ENCODE measurements at places on chromosomes 1 and 21. TPM values are rescaled to one million over a fixed set of nuclear protein-coding genes. Genes with fewer than 3 reads are reported as not detected.

GRCh38 chr1:203327684-203328457 lies 22.6 kb downstream of the BTG2 start:
- DNase-seq, result peak; percentile 80

DNA sequence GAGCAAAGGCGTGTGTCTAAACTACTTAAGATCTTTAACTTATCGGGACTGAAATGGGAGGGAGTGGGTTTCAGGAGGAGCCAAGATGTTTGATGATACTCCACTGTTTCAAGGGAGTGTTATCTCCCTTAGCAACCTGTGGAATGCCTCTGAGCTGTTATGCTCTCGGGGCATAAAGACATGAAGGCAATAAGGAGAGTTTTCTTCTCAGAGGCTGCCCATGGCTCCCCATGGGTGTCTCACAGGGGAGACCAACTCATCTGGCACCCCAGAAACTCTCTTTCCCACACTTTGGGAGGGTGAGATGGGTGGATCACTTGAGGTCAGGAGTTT lies 130.0 kb downstream of the LIPI start:
- DNase-seq, result no peak

DNA sequence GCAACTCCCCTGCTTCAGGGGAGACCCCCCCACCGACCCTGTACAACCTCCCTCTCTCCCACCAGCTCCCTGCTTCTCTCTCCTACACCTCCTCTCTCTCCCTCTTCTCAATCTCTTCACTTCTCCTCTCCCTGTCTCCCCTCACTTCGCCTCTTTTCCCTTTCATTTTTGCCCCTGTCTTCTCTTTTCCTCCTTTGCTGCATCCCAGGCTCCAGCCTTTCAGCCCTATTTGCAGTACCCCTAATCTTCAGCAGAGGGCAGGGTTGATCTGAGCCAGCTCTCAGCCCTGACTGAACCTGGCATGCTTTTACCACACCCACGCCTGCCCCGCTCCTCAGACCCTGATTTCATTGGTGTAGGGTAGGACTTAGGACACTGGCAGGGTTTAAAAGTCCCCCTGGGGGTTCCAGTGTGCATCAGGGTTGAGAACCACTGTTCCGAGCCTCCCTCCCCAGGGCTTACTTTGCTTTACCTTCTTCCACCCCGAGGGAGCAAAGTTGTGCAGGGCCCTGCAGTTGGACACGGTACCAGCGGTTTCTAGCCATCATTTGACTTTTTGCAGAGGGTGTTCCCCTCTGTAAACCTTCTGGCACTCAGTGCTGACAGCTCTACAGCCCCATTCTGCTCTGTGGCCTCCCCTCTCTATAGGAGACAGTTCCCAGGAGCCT lies 67.3 kb upstream of the CNTN2 start:
- peak; percentile 56 for DNase-seq

DNA sequence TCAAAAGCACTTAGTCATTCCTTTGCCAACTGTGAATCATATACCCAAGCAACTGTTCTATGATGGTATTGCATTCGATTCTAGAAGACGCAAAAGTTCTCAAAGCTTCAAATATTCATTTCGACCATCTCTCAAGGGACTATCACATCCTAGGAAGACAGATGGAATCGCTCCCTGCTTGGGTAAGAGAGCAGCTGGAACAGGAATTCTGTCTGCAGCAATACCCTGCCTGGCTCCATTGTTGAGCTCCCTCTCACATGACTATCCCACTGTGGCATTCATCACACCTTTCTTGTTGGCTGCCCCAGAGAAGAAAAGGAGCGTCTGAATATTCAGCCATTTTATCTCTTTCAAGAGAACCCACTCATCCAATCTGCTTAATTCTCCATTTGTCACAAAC lies 397.7 kb downstream of the NTNG1 start:
- DNase-seq, result no peak

- DNase-seq, result no peak
These were observed 1.1 kb downstream of the TFAP2E start for GRCh38 chr1:35574125-35574654.

GRCh38 chr21:32529679-32530078 lies 55.6 kb downstream of the TCP10L start:
- DNase-seq, result no peak

- no peak for DNase-seq
These were observed 27.5 kb downstream of the KCND3 start for GRCh38 chr1:111961773-111962565.

- no peak for DNase-seq
These were observed 38.5 kb downstream of the CHD5 start for GRCh38 chr1:6141592-6141991.

- DNase-seq, result no peak
These were observed 395 bp downstream of the SLC9A1 start for GRCh38 chr1:27154469-27154990.

DNA sequence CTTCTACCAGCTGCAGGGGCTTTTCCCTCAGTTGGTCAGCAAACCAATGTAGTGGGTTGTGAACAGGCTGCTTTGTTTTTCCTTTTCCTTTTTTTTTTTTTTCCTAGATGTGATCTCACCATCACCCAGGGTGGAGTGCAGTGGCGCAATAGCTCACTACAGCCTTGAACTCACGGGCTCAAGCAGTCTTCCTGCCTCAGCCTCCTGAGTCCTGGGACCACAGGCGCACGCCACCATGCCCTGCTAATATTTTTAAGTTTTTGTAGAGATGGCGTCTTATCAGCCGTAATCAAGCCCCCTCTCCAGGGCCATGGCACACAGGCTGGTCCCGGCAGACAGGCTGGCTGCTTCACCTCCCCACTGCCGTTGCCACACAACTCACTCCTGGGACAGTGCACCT lies 3.4 kb upstream of the TRIM11 start:
- DNase-seq, result no peak

DNA sequence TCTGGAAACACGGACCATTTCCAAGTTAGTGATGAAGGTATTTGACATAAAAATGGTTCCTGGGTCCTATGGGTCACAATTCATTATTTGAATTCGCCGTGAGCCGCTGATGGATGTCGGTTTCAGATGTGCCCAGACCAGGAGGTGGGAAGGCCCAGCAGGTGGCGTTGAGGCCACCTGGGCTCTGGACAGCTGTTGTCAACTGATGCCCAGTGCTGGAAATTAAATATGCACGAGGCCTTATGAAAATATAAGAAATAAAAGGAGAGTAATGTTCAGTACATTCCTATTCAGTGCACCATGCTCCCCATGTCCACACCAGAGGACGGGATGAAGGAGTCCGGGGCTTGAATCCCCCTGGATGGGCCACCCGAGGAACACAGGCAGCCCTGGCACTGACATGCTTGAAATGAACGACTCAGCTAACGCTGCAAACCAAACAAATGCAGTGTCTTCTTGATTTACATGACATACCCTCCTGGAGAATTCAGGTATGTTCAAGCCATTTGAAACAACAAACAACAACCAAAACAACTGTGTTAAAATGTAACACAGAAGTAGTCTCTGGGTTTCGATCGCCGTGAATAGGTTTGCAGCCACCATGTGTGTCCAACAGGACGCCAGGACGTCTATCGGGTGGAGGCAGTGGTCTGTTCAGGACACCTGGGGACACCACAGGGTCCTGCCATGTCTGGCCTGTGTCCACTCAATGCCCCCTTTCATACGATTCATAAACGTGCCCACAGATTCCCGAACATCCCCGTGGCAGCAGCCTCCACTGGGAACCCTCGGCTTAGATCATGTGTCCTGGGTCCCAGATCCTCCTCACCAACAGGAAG lies 6.1 kb downstream of the TFF3 start:
- DNase-seq, result no peak

GRCh38 chr1:71081697-71082080 lies 854 bp upstream of the ZRANB2 start:
- no peak for DNase-seq

GRCh38 chr1:21435646-21436487 lies 4.1 kb upstream of the NBPF3 start:
- DNase-seq, result no peak

DNA sequence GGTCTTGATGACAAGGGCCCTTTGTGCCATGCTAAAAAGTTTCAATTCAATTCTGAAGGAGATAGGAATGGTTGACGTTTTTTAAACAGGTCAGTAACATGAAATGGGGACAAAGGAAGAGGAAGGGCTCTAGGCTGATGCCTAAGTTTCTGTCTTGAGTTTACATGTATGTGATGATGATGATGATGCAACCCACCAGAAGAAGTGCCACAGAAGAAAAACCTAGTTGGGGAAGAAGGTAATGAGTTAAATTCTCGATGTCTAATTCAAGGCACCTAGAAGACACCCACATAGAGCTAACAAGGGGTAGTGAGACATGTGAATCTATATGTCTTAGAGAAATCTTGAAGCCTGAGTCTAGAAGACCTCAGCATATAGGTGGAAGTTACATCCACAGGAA lies 44.4 kb upstream of the ATP1A1 start:
- DNase-seq, result no peak

GRCh38 chr1:74697832-74698231 lies 24.2 kb upstream of the ERICH3 start:
- DNase-seq, result no peak

GRCh38 chr1:92365378-92366039 lies 66.7 kb downstream of the RPAP2 start:
- DNase-seq, result no peak

- no peak for DNase-seq
These were observed 29.9 kb downstream of the GIPC2 start for GRCh38 chr1:78075621-78076020.

DNA sequence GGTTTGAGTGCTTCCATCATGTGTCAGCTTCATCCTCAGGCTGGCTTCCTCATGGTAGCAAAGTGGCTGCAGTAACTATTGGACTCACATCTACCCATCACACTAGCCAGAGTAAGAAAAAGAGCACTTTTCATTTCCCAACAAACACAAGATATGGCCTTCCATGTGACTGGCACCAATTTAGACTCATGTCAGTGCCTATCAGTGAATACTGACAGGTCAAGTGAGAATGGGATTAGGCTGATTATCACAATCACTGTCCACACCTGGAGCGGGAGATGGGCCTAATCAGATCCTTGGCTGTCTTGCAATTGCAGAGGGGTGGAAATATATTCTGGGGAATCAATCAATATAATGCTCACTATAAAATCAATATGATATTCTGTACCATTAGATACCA lies 2.9 kb upstream of the RABGAP1L start:
- no peak for DNase-seq

HSPG2 gene
- 206 TPM for total RNA-seq

SLAMF9 gene
- total RNA-seq, result not detected

LCE2C gene
- total RNA-seq, result not detected

KRTAP21-2 gene
- not detected for total RNA-seq

CFAP74 gene
- total RNA-seq, result not detected

TMOD4 gene
- total RNA-seq, result 1.2 TPM

LAD1 gene
- 191 TPM for total RNA-seq

PRKAA2 gene
- total RNA-seq, result 4.4 TPM

All from left colon (tissue), 2 donors.